Foreskin keratinocyte (primary cell): ENCODE measurements at places on chromosomes 12 and 14. TPM values are rescaled to one million over a fixed set of nuclear protein-coding genes. Genes with fewer than 3 reads are reported as not detected.

DNA sequence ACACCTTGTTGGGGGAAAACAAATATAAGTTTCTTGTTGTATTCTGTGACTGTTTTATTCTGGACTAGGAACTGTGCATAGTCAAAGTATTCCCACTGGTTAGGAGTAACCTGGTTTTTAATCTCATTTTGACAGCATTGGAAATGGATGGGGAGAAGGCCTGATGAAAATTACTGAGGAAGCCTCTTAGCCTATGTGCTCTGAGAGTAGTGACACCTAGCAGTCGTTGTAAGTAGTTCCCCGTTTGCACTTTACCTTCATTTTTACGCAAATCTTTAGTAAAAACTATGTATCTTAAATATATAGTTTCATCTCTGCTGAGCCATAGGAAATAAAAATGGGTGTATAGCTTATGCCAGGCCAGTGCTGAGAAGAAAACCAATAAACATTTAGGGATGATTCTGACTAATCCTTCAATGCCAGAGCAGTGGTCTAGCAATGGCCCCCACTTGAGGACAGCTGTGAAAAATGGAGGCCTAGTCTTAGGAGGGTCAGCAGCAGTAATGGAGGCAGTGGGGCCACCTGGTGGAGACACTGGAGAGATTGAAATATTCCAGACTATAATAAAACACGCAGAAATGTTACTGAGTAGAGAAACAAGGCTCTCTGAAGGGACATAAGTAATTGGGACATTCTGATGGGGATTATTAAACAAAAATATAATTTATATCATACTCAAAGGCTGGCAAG lies 133.2 kb upstream of the NOVA1 start:
- DNase-seq, result no peak

The TAS2R9 gene
- polyA plus RNA-seq, result not detected in 2 replicates

- DNase-seq, result no peak
Observed at GRCh38 chr12:132108211-132108832, 35.8 kb downstream of the DDX51 start.

- no peak for DNase-seq
Observed at GRCh38 chr12:121579190-121579791, 1.5 kb downstream of the KDM2B start.

- peak; percentile 19 for DNase-seq
Observed at GRCh38 chr14:93939304-93940229, 12.4 kb downstream of the FAM181A start.

DNA sequence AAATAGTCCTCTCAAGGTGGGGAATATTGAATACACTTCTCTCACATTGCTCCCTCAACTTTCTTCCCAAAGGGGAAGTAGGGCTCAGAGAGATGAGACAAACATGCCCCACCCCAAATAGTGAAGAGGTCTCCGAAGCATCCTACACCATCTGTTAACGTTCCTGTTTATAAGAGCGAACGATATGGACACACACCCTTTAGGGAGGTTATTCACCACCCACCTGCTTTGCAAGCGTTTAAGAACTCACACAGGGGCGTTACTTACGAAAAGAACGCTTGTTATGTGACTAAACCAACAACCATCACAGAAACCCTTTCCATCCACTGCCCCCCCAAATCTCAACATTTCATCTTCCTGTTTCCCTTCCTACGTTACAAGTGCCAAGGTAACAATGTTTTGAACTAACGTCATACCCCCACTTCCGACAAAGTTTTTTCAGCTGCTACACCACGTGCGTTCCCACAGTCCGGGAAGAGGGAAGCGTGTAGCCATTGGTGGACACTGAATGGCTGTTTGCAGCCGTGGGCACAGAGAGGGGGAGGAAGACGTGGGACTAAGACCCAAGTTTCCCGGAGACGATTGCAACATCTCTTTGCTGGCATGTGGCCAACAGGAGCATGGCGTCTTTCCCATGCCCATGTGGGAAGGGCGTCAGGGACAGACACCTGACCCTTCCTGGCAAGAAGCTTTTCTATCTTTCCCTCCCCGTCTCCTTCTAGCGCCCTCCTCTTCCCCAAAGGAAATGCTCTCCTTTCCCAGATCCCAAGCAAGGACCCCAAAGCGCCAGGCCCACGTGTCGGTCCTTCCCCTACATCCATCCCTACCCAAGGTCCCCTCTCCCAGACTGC lies 1.2 kb downstream of the YBX3 start:
- peak; percentile 94 for DNase-seq

DNA sequence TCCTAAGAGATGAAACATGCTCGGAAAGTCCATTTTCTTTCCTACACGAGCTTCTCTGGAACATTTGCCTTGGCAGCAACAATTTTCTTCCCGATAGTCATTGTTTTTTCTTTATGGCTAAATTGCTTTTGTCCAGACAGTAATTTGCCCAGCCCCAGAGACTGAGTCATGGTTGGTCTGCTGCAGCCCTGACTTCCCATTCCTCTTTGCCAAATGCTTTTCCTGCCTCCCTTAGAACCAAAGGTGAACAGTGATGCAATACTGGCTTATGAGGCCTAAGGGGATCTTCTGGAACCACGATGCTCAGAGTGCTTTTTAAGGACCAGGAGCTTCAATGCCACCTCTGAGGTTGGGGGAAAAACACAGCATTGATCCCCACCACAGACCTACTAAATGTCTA lies 1599.6 kb upstream of the TMEM132C start:
- peak; percentile 11 for DNase-seq

- no peak for DNase-seq
Observed at GRCh38 chr12:9793779-9794395, 33.2 kb upstream of the CD69 start.

The KERA gene
- polyA plus RNA-seq, result not detected in 2 replicates
